ENCODE measurements at places on chromosomes 13 and 19.

- DNase-seq: no peak
Measured at GRCh38 chr19:48618278-48618915, 581 bp downstream of the RPL18 start.

DNA sequence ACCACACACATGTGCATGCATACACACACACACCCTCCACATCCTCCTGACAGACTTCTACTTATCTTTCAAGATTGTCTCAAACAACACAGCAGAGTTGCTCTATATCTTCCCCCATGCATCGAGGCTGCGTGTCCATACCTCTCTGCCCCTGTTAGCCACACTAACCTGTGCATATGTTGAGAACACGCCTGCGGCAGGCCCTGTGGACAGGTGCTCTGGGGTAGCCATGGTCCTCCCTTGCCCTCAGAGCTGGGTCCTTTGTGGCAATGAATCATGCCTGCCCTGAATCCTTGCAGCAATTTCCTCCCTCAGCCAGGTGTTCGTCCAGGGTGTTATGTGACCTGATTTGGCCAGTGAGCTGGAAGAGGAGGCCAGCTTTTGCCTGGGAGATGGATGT, 213.3 kb downstream of the KATNAL1 start:
- DNase-seq: no peak

- DNase-seq: no peak
Measured at GRCh38 chr19:6074709-6075403, 35.4 kb downstream of the RFX2 start.

GRCh38 chr19:38376576-38376975, 2.2 kb downstream of the PSMD8 start:
- DNase-seq: no peak

DNA sequence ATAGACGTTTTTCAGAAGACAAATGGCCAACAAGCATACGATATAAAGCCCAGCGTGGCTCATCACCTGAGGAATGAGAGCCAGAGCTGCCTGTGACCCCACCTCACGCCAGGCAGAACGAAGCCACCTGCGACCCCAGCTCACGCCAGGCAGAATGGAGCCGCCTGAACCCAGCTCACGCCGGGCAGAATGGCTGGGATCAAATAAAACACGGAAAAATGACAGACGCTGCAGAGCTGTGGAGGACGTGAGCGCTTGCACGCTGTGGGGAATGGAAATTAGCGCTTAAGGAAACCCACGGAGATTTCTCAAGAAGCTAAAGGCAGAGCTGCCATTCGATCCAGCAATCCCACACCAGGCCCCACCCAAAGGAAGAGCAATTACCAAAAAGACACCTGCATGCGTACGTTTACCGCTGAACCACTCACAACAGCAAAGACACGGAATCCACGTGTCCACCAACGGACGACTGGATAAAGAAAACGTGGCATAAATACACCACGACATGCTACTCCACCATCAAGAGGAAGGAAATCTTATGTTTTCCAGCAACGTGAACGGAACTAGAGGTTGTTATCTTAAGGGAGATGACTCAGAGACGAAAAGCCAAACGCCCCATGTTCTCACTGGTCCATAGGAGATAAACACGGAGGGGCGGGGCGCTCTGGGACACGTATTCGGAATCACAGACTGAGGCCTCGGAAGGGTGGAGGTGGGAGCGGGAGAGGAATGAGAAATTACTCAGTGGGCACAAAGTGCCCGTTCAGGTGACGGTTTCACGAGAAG, 30.7 kb upstream of the C13orf46 start:
- no peak for DNase-seq

- peak; percentile 1 for DNase-seq
Measured at GRCh38 chr13:34156841-34157365, 339.0 kb downstream of the RFC3 start.

GRCh38 chr19:6773323-6773931, 919 bp downstream of the VAV1 start:
- peak; percentile 38 for DNase-seq

DNA sequence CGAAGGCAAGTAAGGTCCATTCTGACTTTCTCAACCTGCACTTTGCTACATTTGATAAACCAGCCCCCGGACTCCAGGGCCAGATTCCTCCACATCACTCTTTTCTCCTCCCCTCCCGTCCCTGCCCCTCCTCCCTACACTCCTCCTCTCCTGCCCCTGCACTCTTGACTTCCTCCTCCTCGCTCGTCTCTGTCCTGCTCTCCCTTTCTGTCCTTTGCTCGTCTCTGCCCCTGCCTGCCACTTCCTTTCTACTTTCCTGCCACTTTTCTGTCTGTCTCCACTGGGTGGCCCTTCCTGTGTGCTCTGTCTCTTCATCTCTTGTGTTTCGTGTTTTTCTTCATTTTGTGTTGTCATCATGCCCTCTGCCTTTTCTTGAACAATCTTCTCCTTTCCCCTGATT, 7.0 kb downstream of the U2AF2 start:
- DNase-seq: no peak

DNA sequence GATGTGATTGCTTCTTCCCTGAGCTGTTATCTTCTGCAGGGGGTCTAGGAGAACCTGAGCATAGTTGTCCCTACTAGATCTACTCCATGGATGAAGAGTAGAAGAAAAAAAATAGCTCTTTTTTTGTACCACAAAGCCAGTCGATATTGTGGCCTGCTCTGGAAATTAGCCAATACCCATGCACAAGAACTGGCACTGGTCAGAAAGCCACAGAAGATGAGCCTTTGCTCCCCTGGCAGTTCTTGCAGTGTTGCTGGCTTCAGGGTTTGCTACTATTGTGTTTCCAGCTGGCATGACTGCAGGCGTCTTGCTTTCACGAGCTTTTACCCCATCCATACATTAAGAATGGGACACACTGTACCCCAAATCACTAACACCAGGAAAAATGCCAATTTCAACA, 547.7 kb upstream of the KLF12 start:
- no peak for DNase-seq

DNA sequence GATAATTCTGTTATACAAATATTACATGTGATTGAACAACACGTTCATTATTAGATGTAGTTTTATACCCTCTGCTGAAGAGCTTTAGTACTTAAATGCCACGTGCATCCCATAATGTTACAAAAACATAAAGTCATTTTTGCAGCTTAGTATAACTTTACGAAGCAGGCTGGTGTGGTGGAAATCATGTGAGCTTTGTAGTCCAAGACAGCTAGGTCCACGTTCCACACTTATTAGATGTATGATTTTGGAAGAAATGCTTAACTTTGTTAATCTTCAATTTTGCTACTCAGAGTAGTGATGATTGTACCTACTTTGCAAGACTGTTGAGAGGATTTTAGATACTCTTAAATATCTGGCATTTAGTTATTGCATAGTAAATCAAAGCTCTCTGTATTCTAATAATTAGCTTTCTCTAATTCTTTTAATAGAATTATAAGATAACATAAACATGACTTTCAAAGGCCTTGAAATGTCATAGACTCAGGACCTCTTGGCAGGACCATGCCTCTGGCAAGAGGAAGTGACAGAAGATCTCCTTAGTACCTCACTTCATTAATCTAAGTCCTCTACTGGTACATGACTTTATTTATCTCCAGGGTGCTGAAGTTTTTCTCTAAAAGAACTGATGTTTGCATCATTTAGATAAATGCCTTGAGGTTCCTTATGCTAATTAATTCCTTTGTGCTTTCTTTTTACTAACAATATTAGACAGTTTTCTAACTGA, 153.7 kb downstream of the PCDH20 start:
- DNase-seq: no peak

- no peak for DNase-seq
Measured at GRCh38 chr19:5694956-5695648, 5.0 kb downstream of the RPL36 start.

DNA sequence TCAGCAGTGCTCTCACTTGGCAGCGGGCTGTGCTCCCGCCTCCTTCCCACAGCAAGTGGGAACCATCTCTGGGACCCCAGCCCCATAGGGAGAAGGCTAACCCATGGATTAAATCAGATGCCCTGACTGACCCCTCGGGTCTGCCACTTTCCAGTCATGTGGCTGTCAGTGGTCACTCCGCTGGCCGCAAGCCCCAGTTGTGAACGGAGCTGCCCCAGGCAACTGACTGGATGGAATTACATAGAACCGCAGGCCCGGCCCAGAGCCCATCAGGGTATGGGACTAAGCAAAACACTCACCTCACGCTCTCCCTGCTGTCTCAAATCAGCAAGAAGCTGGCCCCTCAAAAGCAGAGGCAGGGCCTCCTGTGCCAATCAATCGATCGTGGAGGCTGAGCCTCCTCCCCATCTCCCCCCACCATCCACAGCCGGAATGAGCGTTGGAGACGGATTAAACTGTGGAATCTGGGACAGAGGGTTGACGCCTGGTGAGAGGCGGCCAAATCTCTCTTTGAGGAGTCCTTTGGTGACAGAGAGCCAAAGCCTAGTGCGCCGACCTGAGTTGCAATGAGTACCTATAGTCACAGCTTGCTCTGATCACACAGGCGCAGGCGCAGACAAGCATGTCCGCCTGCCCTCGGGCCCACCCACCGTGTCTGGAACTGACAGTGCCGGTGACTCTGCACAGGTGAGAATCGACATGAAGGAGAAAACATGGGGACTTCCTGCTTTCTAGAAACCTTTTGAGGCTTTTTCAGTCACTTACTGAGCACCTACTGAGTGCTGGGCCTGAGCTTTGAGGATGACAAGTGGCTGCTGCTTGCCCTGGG, 38.7 kb downstream of the PBX4 start:
- no peak for DNase-seq

GRCh38 chr13:48264058-48264457, 31.1 kb downstream of the ITM2B start:
- peak; percentile 27 for DNase-seq

GRCh38 chr13:23467048-23467931, 33.8 kb upstream of the SACS start:
- no peak for DNase-seq

DNA sequence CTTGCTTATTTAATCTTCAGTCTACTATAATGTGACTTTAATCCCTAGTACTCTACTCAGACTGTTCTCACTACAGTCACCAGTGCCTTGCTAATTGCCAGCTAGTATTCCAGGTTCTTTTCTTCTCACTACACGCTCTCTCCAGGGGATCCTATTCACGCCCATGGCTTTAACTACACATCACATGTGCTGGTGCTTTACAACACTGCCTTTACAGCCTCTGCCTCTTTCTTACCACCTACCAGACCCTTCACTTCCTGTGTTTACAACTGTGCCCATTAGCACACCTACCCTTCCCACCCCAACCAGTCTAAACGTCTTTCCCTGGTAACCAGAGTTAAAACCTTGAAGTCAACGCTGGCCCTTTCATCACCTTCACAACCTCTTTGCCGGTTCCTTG, 249.5 kb downstream of the DNAJC15 start:
- DNase-seq: no peak

DNA sequence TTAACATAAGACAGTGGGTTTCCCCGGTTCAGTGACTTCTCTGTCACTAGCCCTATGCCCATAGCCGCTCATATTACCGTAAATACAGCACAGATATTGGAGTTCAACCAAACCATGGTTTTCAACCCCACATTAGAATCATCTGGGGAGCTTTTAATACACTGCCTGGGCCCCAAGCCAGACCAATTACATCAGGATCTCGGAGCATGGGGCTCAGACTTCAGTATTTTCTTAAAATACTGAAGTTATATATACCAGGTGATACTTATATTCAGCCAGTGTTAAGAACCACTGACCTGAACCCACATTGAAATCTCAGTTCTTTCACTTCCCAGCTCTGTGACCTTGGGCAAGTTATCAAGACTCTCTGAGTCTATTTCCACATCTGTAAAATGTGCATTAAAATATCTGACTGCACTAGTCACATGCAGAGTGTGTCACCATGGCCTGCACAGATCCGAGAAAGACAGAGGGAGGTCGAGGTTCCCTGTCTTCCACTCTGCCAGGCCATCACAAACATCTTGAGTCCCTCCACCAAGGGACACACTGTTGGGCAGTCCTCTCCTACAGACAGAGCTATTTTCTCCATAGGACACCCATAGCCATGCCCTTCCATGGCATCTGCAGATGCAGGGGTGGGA, 32.2 kb upstream of the IPO5 start:
- no peak for DNase-seq

- no peak for DNase-seq
Measured at GRCh38 chr13:33514362-33514761, 228.8 kb upstream of the STARD13 start.

- DNase-seq: no peak
Measured at GRCh38 chr13:50691681-50692263, 151.7 kb downstream of the DLEU7 start.

DNA sequence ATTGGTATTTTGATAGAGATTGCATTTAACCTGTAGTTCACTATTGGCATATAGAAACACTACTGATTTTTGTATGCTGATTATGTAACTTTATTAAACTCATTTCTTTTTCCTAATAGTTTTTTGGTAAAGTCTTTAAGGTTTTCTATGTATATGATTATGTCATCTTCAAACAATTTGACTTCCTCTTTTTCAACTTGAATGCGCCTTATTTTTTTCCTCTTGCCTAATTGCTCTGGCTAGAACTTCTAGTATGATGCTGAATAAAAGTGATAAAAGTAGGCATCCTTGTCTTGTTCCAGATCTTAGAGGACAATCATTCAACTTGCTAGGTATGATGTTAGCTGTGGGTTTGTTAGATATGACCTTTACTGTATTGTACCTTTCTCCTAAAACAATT, 1034.9 kb downstream of the PCDH9 start:
- DNase-seq: no peak

- no peak for DNase-seq
Measured at GRCh38 chr19:29781386-29782259, 30.2 kb upstream of the CCNE1 start.

- no peak for DNase-seq
Measured at GRCh38 chr19:373391-374182, 29.0 kb upstream of the MIER2 start.

- DNase-seq: no peak
Measured at GRCh38 chr13:74004109-74004508, 130.1 kb downstream of the KLF12 start.

DNA sequence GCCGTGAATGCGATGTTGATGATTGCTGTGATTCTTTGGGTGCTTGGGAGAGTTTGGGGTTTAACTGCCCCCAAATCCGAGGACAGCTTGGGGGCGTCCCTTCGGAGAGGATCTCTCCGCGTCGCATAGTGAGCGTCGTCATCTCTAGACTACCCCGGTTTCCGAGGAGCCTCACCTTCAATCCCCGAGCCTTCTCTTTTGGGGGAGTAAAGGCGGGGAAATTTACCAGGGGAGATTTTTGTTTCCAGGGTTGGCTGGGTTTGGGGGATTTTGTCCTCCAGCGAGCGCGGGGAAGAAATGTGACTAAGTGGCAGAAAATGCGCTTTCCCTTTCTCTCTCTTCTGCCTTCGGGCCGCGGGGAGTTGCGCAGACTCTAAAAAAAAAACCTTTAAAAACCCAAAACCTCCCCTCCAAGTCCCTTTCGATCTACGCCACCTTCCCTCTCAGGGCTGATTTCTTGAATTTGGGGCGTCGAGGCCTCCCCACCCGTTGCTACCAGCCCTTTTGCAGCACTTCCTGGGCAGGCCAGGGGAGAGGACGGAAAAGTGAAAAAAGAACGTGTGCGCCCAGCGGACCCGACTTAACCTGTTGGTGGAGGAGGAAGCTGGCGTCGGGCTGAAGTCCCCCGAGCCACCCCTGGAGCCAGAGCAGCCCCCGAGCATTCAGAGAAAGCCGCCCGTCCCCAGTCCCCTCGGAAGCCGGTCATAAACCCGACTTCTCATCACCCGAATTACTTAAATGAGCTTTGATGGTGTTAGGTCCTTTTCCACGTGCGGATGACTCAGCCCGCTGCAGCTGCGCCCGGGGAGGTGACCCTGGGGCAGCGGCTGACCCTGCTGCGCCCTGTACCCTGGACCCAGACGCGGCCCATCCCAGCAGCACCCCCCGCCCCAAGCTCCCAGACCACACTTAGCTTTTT, 17.7 kb downstream of the NFIX start:
- DNase-seq: peak; percentile 6

Measured in inflammatory macrophage (primary cell).